Stimulated activated CD8-positive, alpha-beta memory T cell treated with anti-CD3 and anti-CD28 coated beads, Interleukin-15, amount 100 ng/mL, for 4 hours (primary cell): ENCODE measurements at places on chromosomes 4 and X.

- no peak for DNase-seq
Measured at GRCh38 chrX:150219374-150220185, 143.5 kb upstream of the MAMLD1 start.

DNA sequence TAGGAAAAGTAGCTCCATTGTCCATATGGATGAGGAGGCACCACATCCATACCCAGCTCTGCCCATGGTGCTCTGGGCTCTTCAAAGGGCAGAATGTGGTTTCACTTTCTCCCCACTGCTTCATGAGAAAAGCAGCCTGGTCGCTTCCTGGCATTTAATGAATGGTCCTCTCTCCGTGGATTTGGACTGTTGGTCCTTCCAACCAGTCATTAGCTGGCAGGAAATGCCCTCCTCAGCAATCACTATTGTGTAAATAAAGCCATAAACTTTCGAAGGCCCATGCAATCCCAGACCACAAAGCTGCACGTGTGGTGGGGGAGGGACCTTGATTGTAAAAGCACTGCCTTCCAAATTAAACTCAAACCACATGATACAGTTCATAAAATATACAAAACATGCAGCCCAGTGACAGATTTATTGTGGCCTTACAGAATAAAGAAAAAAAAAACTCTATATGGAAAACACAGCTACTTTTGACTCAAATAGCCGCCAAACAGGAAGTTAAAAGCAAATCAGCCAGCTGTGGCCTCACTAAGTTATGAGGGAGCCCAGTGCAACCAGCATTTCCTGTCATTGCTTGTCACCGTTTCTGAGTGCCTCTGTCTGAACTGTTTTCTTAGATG lies 8.1 kb downstream of the MBNL3 start:
- no peak for DNase-seq

GRCh38 chrX:123153846-123154335 lies 30.2 kb upstream of the GRIA3 start:
- DNase-seq: no peak

DNA sequence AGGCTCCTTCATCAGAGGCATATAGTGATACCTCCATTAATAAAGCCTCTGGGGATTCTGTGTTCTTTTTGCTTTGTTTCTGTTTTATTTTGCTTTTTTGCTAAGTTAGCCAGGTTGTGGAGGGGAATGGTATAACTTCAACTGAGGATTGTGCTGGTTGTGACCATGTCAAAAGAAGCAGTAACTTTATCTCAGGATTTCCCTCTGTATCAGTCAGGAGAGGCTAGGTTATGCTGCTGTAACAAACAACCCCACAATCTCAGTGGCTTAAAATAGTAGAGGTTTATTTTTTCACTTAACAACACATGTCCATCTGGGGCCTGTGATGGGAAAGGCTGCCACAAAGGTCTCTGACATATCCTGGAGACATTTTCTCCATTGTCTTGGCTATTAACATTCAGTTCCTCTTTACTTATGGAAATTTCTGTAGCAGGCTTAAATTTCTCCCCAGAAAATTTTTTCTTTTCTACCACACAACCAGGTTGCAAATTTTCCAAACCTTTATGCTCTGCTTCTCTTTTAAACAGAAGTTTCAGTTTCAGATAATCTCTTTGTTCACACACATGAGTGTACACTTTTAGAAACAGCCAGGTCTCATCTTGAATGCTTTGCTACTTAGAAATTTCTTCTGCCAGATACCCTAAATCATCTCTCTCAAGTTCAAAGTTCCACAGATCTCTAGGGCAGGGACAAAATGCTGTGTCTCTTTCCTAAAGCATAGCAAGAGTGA lies 64.7 kb downstream of the UCHL1 start:
- DNase-seq: no peak

GRCh38 chr4:114770624-114771023 lies 172.0 kb downstream of the UGT8 start:
- DNase-seq: no peak

DNA sequence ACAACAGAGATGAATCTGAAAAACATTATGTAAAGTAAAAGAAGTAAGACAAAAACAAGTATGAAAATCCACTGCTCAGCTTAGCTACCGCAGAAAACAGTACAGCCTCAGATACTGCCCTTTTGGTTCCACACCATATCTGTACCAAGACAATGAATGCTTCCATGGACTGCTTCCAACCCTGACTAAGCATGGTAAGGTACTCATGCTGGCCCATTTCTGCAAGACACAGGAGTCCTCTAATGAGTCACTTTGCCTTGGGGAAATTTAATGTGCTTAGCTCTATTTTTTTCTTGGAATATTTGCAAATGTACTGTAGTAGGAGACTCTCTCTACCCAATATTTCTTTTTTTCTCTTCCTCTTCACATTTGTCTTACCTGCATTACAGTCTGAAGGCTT lies 931.7 kb upstream of the HS3ST1 start:
- no peak for DNase-seq

GRCh38 chr4:25938366-25938765 lies 24.3 kb downstream of the SMIM20 start:
- DNase-seq: no peak

- DNase-seq: no peak
Measured at GRCh38 chrX:78593701-78594100, 65.4 kb downstream of the RTL3 start.

GRCh38 chrX:151015684-151016083 lies 32.5 kb downstream of the HMGB3 start:
- DNase-seq: no peak

- no peak for DNase-seq
Measured at GRCh38 chr4:144204431-144204830, 63.9 kb upstream of the GYPA start.

GRCh38 chr4:79852305-79852730 lies 220.7 kb downstream of the ANTXR2 start:
- DNase-seq: no peak

GRCh38 chr4:43330288-43330687 lies 437.8 kb downstream of the GRXCR1 start:
- no peak for DNase-seq

DNA sequence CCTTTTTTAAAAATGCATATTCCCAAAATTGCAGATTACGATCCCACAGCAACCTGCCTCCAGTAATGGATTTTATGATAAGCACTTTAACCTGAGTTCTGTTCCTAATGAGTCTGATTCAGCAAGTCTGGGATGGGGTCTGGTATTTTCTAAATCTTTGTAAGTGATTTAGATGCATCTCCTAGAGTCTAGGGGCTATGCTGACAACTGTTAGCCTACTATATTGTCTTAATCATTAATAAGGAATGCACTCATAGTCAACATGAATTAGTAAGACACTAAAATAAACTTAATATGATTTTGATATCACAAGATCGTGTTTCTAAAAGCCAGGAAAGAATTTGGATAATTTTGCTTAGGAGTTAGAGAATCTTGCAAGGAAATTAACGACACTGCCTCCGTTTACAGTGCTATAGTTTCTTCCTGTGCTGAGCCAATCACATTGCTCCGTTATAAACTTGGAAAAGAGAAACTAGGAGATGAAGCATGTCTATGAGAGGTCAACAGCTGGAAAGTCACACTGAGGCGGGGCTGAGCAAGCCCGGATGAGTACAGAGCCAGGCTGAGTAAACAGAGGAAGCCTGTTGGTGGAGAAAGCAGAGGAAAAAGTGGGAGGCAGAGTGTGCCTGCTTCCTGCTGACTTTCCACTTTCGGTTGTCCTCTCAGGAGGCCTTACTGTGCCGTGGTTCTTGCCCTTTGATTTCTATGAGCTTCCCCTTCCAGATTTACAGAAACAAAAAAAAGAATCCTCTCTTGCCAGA lies 5.4 kb downstream of the SCARB2 start:
- DNase-seq: no peak

DNA sequence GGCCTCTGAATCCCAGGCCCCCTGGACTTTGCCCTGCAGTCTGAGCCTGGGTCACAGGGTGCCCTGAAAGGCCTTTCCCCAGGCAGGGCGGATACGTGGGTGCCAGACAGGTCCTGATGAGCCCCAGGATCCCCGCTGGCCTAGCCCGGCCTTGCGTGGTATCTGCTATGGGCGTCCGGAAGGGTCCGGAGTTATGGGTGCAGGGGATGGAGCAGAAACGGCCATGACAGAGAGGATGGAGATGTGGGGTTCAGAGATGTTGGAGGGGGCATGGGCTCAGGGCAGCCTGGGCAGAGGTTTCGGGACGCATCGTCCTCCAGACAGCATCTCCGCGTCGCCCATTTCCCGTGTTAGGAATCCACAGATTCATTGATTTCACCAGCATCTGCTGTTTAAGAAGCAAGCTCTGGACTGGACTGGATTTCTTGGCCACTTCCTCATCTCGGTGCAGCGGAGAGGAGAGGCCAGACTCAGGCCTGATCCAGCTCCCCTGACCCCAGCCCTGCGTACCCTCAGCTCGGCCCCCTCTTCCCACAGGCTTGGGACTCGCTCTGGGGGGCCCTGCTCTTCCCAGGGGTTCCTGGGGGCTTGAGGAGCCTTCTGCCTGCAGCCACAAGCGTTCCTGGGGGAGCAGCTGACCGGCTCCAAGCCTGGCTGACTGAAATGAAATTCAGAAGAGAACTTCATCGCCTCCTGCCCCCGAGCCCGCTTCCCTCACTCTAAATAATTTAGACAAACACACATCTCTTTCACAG lies 86.9 kb upstream of the ADRA2C start:
- no peak for DNase-seq
